ENCODE measurements at places on chromosomes 16 and 17.

DNA sequence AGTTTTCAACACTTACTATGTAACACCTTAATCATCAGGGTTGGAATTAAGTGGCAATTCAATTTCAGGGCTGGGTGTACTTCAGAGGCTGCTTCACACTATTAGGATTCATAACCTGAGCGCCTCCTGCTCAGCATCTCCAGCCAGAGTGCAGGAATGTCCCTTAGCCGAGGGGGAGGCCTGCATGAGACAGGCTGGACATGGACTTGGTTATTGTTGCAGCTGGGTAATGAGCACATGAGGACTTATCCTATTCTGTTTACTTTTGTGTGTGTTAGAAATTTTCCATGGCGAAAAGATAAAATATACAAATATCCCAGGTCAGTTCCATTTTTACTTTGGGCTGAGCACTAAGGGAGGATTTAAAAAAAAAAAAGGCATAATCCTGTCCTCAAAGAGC, 10.4 kb downstream of the PMM2 start:
- no peak for DNase-seq

GRCh38 chr17:33377837-33378595, 84.9 kb upstream of the ASIC2 start:
- DNase-seq, result no peak

GRCh38 chr17:17579691-17580090, 11.8 kb downstream of the PEMT start:
- DNase-seq, result no peak

GRCh38 chr16:29770250-29770929, 7.7 kb upstream of the ZG16 start:
- no peak for DNase-seq

DNA sequence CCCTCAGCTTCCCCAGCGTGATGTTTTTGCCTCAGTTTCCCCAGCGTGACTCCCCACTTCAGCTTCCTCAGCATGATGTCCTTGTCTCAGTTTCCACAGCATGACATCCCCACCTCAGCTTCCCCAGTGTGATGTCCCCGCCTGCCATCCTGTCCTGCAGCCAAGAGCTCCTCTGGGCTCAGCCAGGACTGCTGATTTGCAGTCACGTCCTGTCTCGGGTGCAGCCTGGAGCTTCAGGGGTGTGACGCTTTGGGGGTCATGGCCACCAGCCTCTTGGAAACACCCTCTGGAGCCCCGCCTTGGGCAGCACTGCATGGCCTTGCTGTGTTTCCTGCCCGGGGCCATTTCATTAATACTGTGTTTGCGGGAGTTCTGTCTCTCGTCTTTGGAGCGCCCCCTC, 16.5 kb upstream of the NUDT16L1 start:
- no peak for DNase-seq

DNA sequence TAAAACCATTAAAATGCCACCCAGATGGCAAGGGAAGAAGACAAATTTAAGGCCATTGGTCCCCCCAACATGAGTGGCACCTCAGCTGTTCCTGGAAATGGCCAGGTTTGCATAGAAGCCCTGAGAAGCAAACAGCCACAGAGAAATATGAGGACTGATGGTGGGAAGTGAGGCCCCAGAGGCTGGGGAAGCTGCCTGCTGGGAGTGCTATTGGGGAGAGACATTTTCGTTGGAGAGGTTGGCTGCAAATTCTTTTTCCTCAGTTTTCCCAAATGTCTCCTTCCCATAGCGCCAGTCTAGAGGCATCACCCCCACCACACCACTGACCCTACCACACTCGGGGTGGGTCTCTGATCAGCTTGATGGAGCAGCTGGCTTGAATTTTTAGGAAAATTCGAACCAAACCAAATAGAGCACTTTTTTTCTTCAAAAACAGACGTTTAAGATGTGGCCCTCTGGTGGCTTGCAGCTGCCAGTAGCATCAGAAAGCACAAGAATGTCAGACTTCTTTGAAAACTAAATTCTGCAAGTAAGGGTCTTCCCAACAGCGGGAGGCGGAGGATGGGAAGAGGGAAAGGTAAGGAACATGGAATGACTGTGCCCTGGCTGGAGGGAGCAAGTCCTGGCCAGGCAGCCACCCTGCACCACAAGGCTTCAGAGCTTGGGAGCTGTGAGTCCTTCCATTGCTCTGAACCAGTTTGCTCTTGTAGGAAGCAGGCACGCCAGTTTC, 13.2 kb upstream of the SLC12A3 start:
- no peak for DNase-seq

GRCh38 chr17:38943607-38944006, 18.2 kb downstream of the LASP1NB start:
- DNase-seq, result no peak

DNA sequence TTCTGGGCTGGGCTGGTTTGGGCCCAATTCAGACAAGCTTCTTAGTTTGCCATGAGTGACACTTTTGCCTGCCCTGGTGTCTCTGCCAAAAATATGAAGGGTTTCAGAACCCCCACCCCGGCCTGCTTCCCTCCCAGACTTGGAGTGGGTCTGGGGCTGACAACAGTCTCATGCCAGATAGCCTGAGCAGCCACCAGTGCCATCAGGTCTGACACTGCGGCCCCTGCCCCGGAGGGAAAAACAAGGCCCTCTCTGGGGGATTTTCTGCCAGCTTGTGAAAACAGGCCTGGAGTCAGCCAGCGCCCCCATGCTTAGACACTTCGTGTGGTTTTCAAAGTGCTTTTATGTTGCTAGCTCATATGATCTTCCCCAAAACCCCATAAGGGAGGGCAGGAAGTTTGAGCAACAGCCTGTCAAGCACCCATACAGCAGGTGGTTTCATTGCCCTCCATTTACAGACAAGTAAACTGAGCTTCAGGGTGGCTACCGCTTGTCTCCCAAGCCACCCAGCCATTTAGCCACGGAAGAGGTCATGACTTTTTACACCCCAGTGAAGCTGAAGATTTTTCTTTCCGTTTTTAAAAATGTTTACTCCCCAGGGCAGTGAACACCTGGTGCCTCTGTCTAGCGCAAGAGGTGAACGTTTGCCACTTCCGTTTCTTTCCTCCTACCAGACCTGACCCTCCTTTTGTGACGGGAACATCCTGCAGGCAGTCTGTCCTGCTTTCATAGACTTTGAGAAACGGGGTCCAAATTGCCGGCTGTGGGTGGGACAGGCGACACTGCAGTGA, 300.6 kb downstream of the SEC14L1 start:
- DNase-seq, result no peak

- DNase-seq, result no peak
These were observed 22.7 kb upstream of the KIF19 start for GRCh38 chr17:74303305-74303704.

GRCh38 chr16:5066511-5066910, 755 bp upstream of the C16orf89 start:
- DNase-seq, result no peak

DNA sequence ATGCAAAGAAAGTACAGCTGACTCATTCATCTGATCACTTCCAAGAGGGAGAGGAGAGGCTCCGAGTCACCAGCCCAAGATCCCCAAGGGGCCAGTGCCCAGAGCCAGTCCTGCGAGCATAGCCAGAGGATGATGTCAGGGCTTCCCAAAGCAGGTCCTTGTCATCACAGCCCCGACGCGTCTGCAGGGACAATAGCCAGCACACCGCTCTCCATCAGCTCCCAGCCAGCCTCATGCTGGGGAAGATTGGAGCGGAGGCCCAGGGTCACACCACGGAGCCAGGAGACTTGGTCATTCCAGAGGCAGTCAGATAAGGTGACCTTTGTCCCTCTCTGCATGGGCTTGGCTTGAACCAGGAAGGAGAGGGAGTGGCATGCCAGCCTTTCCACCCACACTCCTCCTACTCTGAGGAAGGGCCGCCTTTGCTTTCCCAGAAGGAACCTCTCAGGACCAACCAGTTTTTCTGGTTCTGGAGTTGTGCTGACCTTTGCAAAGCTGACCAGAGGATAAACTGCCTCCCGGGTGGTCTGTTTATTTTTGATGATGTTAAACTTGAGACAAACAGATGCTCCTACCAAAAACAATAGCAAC, 58.3 kb upstream of the ARHGAP44 start:
- no peak for DNase-seq
